ENCODE measurements at places on chromosomes 16 and 17.

DNA sequence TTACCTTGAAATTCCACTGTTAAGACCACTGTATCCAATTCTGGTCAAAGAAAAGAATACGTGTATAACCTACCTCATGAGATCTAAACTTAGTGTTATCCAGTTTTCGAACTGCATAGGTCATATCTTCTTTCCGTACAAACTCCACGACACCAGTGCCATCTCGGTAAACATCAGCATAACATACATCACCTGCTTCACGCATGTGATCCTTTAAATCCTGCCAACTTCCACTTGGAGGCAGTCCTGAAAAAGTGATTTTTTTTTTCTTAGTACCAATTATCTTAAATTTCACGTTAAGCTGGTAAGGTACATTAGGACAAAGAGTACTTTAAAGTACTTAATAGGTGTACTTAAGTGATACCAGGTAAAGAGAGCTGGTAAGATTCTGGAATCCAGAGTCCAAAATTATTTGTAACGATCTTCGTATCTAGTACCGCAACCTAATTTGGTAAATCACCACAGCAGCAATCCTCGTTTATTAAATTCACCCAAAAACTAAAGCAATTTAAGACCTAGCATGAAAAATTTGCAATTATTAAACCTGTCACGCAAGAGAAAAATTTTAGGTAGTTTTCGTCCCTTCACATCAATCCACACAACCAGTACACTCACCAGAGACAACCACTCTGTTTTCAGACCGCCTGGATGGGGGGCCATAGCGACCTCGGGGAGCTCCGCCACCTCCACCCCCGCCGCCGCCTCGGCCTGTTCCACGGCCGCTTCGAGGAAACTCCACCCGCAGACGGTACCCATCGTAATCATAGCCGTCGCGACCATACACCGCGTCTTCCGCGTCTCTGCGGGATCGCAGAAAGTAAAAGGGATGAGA, 1.1 kb downstream of the SRSF1 start:
- no peak for DNase-seq

GRCh38 chr17:35752945-35753764, at the start of gene GAS2L2:
TSS of gene GAS2L2 (minus strand) at chr17:35753239. CDS start at chr17:35752850, 389 bp downstream.
- no peak for DNase-seq

GRCh38 chr17:53133876-53134275, 688.9 kb upstream of the KIF2B start:
- DNase-seq: no peak

GRCh38 chr16:75111961-75112733, 4.4 kb downstream of the LDHD start:
- no peak for DNase-seq

DNA sequence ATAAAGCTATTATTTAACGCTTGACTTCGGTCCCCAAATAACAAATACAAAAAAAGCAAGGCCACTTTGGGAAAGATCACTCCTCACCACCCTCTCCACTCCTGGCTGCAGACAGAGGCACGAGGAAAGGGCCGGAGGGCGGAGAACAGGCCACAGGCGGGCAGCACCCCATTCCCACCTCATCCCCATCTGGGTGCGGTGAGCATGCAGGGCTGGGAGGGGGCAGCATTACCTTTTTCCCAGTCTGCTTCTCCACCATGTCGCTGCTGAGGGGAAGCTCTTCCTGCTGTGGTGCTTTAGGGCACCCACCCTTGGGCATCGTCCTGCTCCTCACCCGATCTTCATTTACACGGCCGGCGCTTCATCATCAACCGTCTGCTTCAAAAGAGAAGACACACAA, 99.2 kb downstream of the ZNF778 start:
- DNase-seq: no peak

DNA sequence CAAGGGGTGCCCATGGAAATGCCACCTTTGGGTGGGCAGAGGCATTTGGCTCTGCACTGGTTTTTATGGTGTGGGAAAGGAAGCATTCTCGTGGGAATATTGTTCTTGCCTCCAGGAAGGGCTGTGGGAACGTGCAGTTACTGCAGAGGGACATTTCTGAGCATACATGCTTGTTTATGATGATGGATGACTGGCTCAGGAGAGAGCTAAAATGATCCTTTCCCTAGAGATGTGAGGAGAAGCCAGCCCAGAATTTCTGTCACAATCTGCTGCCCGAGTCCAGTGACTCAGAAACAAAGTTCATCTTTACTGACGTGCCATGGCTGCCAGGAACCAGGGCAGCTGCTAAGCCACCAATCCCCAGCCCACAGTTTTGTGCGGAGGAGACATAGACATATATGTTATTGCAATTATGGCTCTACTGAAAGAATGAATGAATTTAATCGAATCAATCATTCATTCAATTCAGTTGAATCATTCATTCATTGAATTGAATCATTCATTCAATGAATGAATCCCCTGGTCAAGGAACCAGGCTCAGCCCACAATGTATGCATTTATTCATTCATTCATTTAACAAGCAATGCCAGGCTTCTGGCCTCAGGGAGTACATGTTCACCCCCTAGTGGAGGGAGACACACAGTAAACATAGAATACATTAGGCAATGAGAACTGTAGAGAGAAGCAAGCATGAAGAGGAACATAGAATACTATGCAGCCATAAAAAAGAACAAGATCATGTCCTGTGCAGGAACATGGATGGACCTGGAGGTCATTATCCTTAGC, 414.4 kb upstream of the HSBP1 start:
- no peak for DNase-seq

- peak; percentile 54 for DNase-seq
Observed at GRCh38 chr16:57092786-57093411, 516 bp downstream of the CPNE2 start.

DNA sequence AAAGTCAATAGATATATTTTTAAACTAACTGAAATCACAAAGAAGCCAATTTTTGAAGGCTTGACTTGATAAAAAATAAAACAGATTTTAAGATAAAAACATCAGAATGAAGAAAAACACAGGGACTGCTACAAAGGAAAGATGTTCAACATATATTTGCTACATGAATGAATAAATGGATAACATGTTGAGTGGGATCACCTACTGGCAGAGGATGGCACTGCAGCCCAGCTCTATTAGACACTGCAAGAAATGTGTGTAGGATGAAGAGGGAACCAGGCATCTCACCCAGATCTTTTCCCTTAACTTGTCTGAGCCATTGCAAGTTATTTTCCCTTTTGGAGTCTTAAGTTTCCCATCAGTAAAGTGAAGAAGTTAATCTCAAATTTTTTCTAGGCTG, 4.2 kb downstream of the AIPL1 start:
- no peak for DNase-seq

DNA sequence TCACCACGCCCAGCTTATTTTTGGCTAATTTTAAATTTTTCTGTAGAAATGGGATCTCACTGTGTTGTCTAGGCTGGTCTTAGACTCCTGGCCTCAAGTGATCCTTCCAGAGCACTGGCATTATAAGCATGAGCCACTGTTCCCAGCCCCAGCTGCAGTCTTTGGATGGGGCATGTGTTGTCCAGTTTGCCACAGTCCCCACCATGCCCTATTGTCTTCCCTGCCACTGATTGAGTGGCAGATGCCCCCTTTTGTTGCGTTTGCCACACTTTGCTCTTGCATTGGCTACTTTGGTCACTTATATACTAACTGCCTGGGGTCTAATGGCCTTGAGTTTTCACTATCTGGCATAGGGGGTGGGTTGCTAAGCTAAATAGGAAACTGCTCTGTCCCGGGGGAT, 60.8 kb downstream of the ABCC1 start:
- DNase-seq: no peak

- no peak for DNase-seq
Observed at GRCh38 chr17:14690704-14691103, 389.8 kb downstream of the HS3ST3B1 start.

GRCh38 chr17:42010898-42011516, 6.2 kb downstream of the DNAJC7 start:
- DNase-seq: no peak

DNA sequence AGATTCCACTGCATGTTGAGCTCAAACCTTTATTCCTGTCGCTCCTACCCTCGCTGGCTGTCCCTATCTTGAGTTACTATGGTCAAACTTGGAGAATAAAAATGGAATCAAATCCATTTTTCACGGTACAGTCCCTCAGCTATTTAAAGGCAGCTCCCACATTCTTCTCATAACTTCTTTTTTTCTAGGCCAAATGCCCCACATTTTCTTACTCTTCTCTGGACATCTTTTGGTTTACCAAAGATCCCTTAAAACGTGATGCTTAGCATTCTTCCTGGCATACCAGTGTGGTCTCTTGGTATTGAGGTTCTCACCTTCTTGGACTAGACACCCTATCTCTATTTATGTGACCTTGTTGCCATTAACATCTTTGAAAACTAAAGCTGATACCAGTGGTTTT, 48.3 kb upstream of the MAF start:
- no peak for DNase-seq

DNA sequence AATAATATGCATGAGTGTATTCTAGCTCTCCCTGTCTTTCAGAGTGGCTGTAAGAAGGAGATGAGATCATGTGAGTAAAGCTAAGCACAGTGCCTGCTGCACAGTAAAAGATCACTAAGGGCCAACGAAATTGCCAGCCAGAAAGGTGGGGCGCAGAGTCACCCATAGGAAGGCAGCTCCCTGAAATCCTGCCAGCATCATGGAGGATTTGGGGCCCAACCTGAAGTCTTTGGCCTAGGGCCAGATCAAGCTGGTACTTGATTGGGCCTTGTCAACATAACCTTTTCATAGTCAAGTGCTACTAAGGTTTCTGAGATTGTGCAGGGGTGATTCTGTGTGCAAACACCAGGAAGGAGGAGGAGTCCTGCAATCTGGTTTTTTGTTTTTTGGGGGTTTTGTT, 16.5 kb downstream of the SCNN1B start:
- no peak for DNase-seq

GRCh38 chr17:6654841-6655731, 3.5 kb downstream of the C17orf100 start:
- no peak for DNase-seq

DNA sequence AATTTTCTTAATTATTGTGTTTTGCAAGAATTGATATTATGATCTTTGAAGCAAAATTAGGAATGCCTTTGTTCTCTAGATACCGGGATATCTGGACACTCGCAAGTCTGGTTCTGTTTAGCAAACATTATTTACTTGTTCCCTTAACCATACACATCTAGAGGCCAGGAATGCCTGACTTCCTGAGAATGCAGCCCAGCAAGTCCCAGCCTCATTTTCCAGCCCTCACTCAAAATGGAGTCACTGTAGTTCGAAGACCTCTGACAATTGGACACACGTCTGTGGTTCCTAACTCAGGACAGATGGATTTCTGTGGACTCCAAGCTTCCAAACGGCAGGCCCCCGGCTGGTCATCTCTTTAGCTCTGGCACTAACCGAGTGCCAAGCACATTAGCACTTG, 355.4 kb upstream of the RBFOX1 start:
- no peak for DNase-seq

- DNase-seq: no peak
Observed at GRCh38 chr17:76011951-76012350, 11.3 kb downstream of the CDK3 start.

- no peak for DNase-seq
Observed at GRCh38 chr16:74862743-74863244, 88.2 kb upstream of the FA2H start.

DNA sequence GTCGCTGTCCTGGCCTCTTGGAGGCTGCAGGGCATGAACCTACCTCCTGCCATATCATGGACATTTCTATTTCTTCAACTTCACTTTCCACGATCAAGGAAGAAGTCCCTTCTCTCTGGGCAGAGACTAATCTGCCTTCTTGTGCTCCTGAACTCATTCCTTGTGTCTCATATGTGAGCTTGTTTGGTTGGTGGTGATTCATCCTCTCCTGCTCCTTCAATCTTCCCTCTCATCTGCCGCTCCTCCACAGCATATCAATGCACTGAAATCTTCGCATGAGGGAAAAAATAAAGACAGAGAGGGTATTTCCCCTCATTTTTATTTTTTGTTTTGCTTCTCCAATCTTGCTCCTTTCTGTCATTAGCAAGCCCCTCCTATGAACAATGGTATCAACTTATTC, 571.7 kb upstream of the GOT2 start:
- no peak for DNase-seq

GRCh38 chr16:47507701-47508100, 46.6 kb downstream of the PHKB start:
- DNase-seq: no peak

- no peak for DNase-seq
Observed at GRCh38 chr16:27241658-27242057, 26.9 kb downstream of the NSMCE1 start.

DNA sequence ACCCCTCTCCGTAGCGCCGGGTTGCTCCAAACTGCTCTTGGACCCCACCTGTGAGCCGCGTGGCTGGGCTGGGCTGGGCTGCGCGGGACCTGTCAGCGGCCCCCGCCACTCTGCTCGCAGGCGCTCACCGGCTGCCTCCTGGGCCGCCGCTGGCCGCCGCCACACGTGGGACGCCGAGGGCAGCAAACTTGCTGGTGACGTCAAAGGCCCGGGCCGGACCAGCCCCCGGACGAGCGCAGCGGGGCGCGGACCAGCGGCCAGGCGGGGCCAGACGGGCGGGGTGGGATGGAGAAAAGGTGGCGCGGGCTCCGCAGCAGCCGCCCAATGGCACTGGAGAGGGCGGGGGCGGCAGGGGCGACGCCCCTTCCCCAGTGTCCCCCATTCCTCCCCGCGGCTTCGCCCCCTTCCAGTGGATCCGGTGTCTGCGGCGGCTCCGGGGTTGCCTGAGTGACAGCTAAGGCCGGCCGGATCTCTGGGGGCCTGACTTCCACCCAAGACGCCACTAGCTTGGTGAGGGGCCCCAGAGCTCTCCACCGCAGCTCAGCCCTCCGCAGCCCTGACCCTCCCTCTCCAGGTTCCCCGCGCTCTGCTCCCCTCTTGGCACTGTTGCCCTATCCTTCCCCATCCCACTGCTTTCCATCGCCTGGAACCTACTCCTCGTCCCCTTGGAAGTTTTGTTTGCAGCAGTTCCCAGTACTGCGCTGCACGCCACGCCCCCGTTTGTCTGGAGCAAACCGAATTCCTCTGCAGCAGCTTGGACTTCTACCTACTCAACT, at the start of gene HS3ST3A1:
HS3ST3A1 (minus strand) TSS at position 154 of the 776 bp plus-strand sequence. CDS start 800 bp downstream, outside the sequence.
- no peak for DNase-seq

DNA sequence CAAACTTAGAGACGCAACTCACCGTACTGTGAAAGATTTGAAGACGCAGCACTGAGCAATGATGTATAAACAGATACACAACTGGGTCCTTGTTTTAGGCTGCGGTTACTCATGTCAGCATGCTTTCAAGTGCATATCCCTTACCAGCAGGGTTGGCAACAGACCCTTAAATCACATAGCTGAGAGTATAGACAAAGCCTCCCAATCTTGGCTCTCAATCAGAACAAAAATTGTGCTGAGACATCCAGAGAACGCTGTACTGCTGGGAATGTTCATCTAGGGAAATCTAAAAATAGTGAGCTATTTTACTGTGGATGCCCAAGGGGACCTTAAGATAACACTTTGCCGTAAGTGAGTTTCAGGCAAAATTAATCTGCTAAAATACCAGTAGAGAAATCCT, 84.4 kb upstream of the NUDT7 start:
- DNase-seq: no peak

DNA sequence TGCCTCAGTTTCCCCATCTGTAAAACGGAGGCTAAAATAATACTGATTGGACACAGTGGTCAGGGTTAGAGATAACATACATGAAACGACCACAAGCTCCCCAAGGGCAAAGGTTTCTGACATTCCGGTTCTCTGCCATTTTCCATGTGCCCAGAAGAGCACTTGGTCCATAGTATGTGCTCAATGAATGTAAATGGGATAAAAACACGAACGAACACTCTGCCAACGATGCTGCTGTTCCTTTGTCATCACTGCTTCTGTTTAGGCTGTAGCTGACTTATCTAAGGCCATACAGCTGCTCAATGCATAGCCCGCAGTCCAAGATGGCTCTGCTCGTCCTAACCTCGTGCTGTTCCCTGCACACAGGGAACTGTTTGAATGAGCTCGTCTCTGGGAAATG, 102.0 kb downstream of the RMI2 start:
- DNase-seq: no peak
